ENCODE measurements at places on chromosomes 3 and 15. TPM values are rescaled to one million over a fixed set of nuclear protein-coding genes. Genes with fewer than 3 reads are reported as not detected.

Gene CEMIP
- total RNA-seq = 0.51 TPM

Gene NEIL1
- total RNA-seq = 35.8 TPM

Gene HHLA2
- total RNA-seq = 1.00 TPM

Gene NR2E3
- not detected for total RNA-seq

Gene STAC
- 0.09 TPM for total RNA-seq

DNA sequence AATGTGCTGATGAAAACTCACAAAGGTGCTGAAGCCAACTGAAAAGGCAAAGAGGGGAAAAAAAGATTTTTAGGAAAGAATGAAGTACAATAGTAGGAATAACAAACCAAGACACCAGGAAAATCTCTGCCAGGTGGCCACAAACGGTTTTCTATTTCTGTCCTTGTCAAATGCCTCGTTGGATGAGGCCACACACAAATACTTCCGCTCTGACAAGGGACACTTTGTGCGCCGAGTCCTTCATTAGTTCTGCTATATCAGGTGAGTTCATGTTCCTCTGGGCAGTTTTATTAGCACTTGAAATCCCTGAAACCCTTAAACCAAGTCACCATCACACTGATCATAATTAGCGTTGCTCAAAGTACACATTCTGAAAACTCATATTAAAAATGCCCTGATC lies 373.1 kb downstream of the VPS13C start:
- no peak for DNase-seq
- peaks cover 4% of the 10 kb centered on the region for H3K27me3 ChIP-seq
- no peak overlapping the region for H3K27ac ChIP-seq
- H3K4me3 ChIP-seq = no peak overlapping the region

DNA sequence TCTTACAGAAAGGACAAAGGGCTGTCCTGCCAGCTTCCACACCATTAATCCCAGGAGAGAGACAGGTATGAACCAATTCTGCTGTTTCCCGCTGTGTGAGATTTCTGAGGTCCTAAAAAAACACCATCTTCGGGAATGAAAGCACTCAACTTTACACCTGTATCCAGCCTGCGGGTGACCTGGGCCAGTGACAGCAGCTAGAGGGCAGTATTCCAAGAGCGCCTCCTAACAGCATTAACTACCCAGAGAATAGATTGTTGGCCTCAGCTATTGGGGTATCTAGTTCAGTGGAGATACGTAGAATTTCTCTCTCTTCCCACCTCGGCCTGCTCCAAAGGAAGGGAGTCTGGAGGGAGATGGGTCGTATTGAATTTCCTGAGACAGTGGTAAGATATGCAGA lies 55.1 kb downstream of the WDR76 start:
- H3K36me3 ChIP-seq = no peaks in the 10 kb centered on the region
- no peak overlapping the region for H3K4me3 ChIP-seq
- H3K27ac ChIP-seq = no peak overlapping the region
- DNase-seq = no peak

- no peak for DNase-seq
- H3K27ac ChIP-seq = no peak overlapping the region
- H3K27me3 ChIP-seq = peaks cover 4% of the 10 kb centered on the region
- peaks cover 3% of the 10 kb centered on the region for H3K36me3 ChIP-seq
- H3K4me1 ChIP-seq = peaks cover 3% of the 10 kb centered on the region
Measured at GRCh38 chr3:111881480-111881879, 22.4 kb downstream of the PHLDB2 start.

DNA sequence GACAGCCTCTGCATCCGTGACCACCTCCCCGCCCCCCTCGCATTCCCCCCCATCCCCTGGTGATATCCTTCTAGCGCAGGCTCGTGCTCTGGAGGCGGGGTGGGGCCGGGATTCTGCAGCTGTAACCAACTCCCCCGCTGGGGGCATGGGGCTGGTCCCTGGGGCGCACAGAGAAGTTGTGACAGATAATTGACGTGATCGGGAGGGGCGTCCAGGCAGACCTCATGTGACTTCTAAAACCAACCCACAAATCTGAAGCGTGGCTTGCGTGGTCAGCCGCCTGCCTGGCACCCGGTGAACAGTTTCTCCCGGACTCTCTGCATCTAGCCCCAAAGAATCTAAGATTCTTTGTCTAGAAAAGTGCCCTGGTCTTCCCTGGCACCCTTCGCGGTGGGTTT lies 100.6 kb upstream of the IGF1R start:
- peaks cover 22% of the 10 kb centered on the region for H3K4me1 ChIP-seq
- H3K4me3 ChIP-seq = peak overlapping the region; percentile 80
- peaks cover 34% of the 10 kb centered on the region for H3K27me3 ChIP-seq
- H3K36me3 ChIP-seq = no peaks in the 10 kb centered on the region

GRCh38 chr15:47394286-47394809 lies 323.0 kb upstream of the SEMA6D start:
- no peaks in the 10 kb centered on the region for H3K4me1 ChIP-seq
- H3K27ac ChIP-seq = no peak overlapping the region
- H3K36me3 ChIP-seq = no peaks in the 10 kb centered on the region
- H3K4me3 ChIP-seq = no peak overlapping the region
- H3K27me3 ChIP-seq = no peaks in the 10 kb centered on the region

Data from activated B cell treated with CpG ODN at 0.5 μM for 24 hours (primary cell).